Cortex of kidney (tissue), 1 donor: ENCODE measurements at places on chromosomes 3 and 15.

DNA sequence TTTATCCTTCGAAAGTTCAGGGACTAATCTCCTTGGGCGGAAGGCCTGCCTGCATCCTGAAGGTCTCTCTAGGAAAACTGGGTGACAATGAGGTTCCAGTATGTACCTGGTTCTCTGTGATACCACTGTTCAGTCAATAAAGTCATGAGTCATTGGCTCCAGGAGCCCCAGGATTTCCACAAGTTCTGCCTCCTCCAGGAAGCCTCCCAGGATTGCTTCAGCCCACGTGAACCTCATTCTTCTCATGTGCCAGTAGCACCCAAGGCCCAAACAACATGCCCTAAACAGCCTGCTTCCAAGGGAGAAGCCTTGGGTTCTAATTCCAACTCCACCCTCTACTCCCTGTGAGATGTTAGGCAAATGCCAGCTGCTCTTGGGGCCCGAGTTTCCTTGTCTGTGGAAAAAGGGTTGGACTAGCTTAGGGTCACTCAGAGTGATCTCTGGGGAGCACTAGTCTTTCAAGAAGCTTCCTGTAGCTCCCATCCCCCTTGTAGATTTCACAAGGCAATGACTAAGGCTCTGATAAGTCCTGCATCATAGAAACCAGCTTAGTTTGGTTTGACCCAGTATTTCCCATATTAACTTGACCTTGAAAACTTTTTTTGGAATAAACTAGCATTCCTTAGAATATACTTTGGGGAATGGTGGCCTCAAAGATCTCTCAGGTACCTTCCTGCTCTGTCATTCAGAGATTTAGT is 118.3 kb upstream of the ATP2B2 start:
- DNase-seq, result no peak

- DNase-seq, result no peak
Measured at GRCh38 chr3:135965129-135965505, 411 bp upstream of the PPP2R3A start.

- no peak for DNase-seq
Measured at GRCh38 chr3:62122819-62123218, 250.5 kb downstream of the FEZF2 start.

DNA sequence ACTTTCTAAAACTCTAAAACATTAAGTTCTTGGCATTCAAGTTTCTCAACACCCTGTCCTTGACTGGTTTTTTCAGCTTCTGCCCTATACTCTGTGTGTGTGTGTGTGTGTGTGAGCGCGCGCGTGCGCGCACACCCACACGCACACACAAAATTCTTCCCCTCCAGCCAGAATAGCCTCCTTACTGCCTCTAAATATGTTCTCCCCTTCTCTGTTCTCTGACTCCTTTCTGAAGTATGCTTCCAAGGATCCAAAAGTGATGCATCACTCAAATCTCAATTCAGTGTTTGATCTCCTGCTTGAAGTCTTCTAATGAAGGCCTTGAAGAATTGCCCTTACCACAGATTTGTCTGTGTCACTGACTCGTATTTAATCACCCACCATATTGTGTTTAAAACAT is 129.8 kb downstream of the SLC25A26 start:
- no peak for DNase-seq

DNA sequence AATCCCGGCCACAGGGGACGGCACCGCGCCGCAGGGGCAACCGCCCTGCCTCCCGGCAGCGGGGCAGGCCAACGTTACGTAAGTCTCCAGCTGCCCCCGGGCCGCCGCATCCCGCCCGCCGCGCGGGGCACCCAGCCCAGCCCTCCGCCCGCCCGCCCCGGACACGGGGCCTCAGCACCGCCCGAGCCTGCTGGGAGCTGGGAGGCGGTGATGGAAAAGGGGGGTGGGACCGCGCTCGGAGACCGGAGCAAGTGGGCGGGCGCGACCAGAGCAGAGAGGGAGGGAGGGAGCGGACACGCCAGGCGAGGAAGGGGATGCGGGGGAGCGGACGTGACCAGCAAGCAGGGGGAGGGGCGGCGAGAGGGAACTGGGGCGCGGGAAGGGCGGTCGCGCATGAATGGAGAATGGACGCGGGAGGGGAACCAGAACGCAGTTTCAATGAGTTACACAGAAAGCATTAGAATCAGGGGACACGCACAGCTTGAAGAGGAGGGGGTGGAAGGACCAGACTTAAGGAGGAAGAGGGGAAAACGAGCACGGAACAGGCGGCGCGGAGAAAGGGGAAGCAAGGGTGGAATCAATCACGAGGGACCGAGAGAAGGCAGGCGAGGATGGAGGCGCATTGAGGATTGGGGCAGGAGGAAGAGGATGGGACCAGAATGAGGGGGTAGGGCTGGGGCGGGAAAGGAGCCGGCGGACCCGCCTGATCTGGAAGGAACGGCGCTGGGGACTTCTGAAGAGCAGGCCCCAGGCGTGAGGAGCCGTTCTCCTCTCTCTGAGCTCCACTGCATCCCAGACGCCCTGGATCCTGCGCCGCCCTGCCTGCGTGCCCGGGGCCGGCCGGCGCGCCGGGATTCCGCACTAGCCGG is 559 bp downstream of the PKM start:
- DNase-seq, result peak; percentile 39

DNA sequence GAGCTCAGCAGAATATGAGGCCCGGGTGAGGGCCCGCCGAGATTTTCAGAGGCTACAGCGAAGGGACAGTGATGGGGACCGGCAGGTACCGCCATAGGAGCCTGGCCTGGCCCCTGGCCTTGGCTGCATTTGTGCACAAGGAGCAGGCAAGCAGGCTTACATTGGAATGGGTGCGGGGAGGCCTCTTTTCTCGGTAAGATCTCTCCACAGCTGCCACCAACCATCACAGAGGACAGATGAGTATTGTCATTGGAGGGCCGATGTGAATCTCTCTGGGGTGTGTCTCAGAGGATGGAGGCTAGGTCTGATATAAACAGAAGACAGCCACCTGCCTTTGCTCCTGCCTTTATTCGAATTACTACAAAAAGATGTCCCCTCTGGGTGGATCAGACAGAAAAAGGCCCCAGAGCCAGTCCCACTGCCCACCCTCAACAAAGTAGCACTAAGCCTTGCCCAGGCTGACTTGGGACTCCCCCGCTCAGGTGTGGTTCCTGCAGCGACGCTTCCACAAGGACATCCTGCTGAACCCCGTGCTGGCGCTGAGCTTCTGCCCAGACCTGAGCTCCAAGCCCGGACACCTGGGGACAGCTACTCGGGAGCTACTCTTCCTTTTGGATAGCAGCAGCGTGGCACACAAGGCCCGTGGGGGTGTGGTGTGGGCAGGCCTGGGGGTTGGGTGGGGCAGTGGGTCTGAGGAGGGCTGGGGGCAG is 5.4 kb downstream of the VWA5B2 start:
- DNase-seq, result no peak

- no peak for DNase-seq
Measured at GRCh38 chr3:195805181-195805580, 6.5 kb downstream of the MUC4 start.

- DNase-seq, result no peak
Measured at GRCh38 chr3:42472555-42472954, 29.9 kb upstream of the VIPR1 start.

- DNase-seq, result no peak
Measured at GRCh38 chr3:21729888-21730459, 21.0 kb downstream of the ZNF385D start.

GRCh38 chr15:71709808-71710418 is 100.4 kb upstream of the NR2E3 start:
- no peak for DNase-seq

GRCh38 chr3:149763565-149764195 is 11.4 kb upstream of the COMMD2 start:
- no peak for DNase-seq

DNA sequence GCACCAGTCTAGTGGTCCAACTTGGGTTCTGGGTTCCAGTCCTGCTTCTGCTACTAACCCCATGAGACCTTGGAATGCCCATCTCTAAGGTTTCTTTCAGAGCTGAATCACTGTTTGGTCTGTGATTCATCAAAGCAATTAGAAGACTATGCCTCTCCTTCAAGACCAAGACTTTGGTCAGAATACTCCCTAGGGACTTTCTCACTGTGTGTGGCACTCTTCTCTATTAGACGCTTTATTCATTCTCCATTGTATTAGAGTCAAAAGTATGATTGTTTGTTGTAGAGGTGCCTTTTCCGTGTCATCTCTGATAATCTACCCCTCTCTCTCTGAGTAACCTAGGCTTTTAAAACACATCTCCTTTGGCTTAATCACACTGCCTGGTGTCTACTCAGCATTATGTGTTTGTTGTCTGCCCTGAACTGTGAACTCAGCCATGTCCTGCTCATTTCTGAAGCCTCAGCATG is 90.5 kb downstream of the LPP start:
- DNase-seq, result no peak

GRCh38 chr3:17151598-17152373 is 267.0 kb downstream of the PLCL2 start:
- no peak for DNase-seq

GRCh38 chr15:89019436-89019835 is 68.8 kb upstream of the ABHD2 start:
- no peak for DNase-seq

DNA sequence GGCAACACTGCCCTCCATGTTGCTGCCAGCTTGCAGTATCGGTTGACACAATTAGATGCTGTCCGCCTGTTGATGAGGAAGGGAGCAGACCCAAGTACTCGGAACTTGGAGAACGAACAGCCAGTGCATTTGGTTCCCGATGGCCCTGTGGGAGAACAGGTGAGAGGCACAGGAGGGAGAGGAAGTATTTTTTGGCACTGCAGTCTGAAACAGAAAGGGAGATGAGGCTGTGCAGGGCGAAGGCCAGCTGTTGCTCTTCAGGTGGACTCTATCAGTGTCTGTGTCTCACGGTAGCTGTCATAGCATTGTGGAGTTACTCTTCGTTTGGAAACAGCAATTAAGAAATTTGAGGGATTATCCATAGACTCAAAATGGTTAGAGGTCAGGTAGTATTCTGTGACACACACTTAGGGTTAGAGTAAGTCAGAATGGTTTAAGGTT is 8.0 kb downstream of the NFKBIZ start:
- no peak for DNase-seq

DNA sequence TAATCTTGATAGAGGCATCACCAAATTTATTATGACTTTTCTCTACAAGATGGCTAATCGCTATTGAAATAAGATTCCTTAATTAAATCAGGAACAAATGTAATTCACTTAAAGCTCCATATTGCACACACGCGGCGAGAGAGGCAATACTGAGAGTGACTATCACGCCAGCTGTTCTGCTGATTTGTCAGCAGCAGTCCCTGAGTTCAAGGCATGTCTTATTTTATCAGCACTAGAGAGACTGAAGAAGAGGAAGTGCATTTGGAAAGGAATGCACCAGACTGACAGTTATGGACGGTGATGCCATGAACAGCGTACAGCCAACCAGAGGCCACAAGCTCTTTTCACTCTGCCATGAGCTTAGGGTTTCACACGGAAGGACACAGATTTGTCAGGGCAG is 83.6 kb upstream of the SLCO3A1 start:
- DNase-seq, result no peak

DNA sequence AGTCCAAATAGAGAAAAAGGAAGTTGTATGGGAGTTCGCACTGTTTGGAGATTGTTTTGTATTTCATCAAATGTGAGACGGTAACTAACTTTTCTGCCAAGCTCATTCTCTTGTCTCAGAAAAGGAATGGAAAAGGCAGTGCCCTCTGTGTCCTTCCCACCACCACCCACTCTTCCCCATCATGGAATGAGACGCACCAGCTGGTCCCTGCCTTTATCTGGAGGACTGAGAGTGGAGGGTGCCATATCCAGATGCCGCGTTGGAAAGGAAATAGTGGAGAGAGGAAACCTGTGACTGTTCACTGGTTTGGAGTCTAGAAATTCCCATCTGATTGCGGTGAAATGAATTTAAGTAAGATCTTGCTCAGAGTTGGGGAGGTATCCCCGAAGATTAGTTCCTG is 3.7 kb upstream of the CCK start:
- DNase-seq, result no peak
